ENCODE measurements at places on chromosomes 4 and X.
A peak's percentile ranks its signal among the peaks of the same experiment; 100 is the strongest.

DNA sequence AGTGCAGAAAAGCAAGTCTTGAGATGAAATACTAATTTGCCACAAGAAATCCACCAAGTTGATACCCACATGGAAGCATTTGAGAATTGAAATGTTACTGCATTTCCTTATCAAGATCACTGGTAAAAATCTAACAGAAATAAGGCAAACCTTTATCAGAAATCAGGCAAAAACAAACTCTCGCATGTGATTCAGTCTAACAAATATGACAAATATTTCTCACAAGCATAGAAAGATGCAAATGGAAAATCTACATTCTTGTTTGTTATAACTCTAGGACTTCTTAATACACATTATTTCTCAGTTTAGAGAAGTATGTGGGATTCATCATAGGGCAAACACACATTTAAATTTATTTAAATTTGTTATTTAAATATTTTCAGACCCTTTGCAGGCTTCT, 52.9 kb downstream of the TXK start:
- DNase-seq = no peak

GRCh38 chr4:4803216-4803911, 56.1 kb upstream of the MSX1 start:
- no peak for DNase-seq

DNA sequence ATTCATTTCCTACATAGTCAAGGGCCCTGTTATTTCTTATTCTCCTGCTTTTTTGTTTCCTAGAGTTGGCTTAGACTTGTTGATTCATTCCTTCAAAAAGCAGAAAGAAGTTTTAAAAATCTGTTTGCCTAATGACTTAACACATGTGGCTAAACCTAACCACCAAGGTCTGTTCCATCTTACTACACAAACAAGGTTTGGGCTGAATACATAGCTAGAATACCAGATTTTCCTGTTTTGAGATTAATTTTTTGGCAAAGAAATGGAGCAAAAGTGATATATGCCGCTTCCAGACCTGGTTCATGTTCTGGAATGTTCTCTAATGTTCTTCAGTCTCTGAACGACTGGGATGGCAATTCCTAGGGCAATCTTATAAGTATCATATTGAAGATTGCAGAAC, 7.4 kb upstream of the CAMK2D start:
- DNase-seq = no peak

DNA sequence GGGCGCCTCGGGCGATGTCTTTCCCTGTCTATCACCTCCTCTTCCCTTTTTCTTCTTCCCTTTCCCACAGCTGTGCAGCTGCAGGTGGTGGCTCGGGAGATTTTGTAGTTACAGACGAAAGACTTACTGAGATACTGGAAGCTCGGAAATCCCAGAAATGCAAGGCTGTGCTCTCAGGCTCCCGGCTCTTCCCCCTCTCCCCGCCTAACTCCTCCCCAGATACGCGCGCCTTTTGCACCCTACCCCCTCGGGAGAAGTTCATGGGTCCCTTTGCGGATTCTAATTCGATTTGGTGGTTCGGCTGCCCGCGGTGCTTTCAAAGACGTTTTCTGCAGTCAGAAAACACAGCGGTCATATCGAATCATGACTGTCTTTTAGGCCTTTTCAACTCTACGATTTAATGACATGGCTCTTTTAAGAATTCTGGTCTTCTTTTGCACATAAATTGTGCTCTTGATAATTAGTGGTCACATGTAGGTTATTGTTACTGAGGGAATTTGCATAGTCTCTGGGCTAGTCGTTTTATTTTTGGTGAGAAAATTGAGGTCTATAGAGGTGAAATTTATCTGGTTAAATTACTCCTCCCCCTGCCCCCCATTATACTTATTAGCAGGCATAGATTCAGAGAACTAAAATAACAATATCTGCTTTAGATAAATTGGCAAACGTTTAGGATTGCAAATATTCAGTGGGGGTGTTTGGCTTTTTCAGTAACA, 1.6 kb downstream of the SEPTIN11 start:
- peak; percentile 44 for DNase-seq

GRCh38 chrX:11193035-11193469, 81.9 kb downstream of the HCCS start:
- DNase-seq = no peak

- DNase-seq = no peak
Observed at GRCh38 chr4:142354041-142354440, 492.1 kb downstream of the INPP4B start.

DNA sequence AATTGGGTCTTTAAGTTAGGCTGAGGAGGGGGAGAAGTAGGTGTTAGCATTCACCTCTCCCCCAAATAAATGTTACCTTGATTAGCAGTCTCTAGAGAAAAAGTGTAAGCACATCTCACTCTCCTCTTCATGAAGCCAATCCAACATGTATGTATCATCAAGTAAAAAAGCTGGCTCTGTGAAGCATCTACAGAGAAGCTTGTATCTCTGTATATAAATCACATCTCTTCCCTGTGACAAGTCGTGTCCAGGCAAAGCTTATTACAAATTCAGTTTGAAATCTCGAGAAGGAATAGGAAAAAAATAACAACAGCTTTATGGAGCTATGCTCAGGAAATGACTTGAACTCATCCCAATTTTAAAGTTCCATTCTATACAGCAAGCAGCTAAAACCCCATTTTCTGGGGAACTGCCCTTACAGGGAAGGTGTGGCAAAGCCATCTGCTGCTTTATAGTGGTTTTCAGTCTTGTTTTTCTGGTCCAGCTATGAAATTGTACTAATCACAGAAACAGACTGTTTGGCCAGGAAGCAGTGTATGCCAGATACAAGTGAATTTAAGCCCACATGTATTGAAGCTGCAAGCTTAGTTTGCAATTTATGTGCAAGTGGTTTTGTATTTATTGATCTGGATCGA, 313.3 kb upstream of the NOCT start:
- no peak for DNase-seq

GRCh38 chrX:128781506-128781905, 729.3 kb upstream of the ACTRT1 start:
- peak; percentile 72 for DNase-seq

- peak; percentile 93 for DNase-seq
Observed at GRCh38 chrX:39729981-39730661, 367.6 kb downstream of the BCOR start.

DNA sequence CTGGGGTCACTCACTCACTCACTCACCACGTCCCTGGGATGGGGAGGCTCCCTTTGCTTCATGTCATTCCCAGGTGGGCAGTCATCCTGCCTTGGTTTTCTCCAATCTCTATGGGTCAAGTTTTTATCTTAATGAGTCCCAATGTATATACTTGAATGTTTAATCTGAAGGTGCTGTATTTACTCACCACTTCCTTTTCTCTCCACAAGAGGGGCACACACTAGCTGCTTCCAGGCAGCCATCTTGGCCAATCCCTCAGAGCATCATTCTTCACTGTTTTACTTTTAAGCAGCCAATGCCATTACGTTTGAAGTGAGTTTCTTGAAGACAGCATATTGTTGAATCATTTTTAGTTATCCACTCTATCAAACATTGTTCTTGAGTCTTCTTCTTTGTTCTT, 153.4 kb upstream of the ARSJ start:
- peak; percentile 25 for DNase-seq

DNA sequence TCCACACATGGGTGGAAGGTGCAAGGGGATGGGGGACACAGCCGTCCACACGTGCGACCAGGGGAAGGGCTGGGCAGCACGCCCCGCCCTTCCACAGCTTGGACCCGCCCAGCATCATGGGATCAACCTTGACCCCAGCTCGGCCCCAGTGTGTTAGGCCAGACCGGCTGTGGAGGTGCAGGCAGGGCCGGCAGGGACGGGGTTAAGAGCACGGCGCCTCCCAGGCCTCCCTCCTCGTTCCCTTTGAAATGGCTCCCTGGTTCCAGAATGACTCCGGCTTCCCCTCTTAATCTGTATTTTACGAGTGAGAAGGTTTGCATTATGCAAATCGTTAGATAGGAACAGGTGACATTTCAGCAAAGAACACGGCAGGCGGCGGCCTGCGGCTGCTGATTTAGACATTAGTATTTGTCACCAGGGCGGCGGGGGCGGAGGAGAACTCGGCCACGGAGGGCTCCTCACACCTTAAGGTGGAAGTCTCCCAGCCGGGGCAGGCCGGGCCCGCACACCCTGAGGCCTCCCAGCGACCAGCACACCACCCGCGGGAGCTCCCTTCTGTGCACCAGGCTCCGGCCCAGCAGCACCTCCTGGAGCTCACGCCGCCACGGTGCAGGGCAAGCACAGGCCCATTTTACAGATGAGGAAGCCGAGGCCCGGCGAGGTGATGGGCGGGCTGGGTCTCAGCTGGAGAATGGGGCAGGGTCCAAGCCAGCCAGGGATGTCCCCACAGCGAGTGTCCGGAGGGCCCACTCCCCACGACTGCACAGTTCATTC, 116.1 kb downstream of the FAM53A start:
- DNase-seq = no peak

GRCh38 chr4:1318488-1319213, 28.4 kb upstream of the UVSSA start:
- DNase-seq = no peak

DNA sequence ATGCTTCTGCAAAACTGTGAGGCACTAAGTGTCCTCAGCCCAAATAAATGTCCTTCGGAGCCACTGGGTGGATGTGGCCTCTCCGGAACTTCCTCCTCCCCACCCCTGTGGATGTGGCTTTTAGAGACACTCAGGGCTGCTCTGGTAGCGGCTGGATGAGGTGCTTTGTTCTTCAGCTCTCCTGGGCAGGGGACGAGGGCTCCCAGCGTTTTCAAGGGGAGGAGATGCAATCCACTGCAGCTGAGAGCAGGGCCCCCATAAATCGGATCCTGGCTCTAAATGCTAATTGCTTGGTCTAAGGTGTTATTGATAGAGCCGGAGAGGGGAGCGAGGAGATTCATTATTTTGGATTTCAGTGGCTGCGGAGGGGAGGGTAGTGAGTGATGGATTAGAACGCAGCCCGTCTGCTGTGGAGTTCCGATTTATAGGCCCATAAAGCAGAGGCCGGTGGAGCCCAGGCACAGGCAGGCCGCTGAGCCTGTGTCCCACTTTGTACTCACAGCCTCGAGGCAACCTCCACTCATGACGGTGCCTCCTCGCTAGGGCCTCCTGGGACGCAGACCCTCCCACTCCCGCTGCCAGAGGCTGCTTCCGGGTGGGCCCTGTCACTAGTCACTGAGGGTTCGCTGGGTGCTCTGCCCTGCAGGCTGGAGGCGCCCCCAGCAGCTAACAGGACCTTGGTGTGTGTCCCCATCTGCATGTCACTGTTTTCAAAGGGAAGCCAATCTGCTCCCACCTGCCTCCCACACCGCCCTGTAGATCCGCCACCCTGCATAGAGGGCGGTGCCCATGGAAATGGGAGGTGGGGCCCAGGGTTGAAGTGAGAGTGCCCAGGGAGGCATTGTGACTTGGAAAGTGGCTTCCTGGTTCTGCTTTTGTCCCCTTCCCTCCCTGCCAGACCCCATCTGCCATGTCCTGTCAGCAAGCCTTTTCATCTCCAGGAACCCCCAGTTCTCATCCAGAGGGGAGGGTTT, 135.4 kb upstream of the PSAPL1 start:
- DNase-seq = no peak

DNA sequence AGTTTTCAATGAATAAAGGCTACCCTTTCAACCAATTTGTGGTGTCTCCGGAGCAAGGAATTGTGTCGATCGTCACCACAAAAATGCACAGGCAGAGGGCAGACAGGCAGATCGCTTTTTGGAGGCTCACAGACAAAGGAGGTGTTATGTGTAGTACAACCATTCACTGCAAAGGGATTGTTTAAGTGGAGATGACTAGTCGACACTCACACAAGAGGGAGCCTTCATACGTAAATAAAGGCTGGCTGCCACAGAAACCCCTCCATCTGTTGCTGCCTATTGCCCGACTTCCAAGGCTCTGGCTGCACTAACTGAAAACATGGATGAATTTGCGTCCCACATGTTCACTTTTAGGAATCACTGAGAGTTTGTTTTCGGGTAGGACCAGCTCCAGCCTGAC, 281.1 kb downstream of the NKX6-1 start:
- DNase-seq = no peak

DNA sequence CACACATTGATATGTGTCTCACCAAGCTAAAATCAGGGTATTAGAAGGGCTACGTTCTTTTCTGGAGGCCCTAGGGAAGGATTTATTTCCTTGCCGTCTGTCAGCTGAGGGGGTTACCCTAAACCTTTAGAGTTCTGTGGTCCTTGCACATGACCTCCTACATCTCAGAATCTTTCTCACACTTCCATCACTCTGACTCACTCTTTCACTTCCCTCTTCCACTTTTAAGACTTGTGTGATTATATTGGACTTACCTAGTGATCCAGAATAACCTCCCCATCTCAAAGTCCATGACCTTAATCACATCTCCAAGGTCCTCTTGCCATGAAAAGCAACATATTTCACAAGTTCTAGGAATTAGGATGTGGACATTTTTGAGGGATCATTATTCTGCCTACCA, 53.6 kb upstream of the FUNDC1 start:
- DNase-seq = no peak

DNA sequence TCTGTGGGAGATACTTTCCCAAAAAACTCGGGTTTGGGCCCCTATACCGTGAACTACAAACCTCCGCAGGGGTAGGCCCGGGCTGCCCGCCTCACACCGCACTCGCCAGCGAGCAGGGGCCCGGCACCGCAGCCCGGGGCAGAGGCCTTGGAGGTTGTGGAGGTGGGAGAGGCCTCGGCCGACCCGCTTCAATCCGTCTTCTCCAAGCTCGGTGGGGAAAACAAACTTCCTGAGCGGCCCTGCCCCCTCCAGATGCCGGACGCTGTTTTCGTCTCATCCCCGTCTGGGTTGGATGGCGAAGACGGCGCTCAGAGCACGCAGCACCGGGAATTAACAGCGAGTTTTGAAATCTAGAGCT, 442 bp upstream of the MCUB start:
- no peak for DNase-seq

- DNase-seq = no peak
Observed at GRCh38 chr4:105988671-105989070, 93.4 kb downstream of the NPNT start.
